ENCODE measurements at places on chromosomes 11 and 22.

DNA sequence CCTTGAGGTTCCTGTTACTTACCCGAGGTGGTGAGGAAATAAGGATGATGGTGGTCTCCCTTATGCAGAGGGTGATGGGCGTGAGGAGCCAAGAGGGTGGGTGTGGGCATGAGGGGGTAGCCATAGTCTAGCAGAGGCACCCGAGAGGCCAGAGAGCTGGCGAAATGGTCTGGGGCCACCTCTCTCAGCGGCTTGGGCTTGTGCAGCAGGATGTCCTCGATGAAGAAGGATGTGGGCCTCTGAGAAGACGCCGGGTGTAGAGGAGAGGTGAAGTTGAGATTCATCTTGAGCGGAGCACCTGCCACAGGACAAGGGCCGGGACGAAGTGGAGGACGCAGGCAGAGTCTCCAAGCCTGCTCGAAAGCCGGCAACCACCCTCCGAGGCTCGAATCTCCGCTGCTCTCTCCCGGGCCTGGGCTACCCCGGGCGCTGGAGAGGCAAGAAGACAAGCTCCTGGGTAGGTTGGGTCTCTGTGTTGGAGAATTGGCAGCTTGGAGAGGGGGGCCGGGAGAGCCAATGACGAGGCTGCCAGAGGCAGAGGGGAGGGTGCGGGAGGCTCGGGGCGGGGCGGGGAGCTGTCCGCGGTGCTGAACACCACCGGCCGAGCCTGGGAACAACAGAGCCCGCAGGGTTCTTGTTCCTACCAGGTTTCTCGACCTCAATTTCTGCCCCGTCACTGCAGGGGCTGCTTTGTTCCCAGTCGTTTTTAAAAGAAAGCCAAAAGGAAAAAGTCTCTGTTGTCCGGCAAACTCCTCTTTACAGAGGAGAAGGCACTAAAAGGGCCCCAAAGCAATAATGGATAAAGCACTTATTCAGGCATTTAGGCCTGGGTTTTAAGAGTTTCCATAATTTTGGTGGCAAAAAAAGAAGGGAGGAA is at the start of gene BSX:
Gene BSX, minus strand, starts transcription at position 447 of the 877 bp plus-strand sequence. Its CDS starts 163 bp downstream, at position 284.
- DNase-seq = no peak

- no peak for DNase-seq
Observed at GRCh38 chr11:56876621-56877275, 112.0 kb upstream of the OR5AK2 start.

DNA sequence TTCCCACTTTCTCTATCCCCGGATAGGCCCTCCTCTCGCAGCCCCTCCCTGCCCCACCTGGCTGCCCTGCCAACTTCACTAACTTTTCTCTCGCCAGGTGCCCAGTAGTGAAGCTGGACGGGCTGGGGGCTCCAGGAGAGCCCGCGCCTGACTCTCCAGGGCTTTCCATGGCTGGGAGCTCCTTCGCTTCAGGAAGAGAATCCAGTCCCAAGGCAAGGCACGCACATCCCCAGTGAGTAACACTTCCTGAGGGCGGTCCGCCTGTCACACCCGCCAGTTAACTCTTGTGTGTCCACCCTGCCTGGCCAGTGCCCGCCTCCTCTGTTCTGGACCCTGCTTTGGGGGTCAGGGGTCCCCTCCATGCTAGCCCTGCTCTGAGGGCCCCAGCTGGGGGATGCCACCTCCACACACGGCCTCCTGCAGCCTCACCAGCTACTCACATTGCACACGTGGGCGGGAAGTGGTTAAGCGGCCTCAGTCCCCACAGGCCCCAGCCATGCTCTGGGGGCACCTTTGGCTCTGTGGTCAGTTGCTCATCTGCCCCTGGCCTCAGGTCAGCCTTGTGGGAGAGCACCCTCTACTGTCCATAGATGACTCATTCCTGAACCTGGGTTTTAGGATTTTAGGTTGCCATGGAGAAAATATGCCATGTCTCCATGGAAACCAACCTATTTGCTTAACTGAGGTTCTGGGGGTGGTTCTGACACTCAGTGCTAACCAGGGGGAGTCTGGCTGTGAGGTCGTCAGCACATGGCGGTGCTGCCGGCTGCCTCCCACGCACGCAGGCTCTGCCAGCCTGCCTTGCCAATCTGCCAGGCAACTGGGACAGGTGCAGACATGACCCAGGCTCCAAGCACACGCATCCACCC is at the start of gene RIN1:
Gene RIN1, minus strand, starts transcription at position 201 of the 869 bp plus-strand sequence. Its CDS starts 32 bp downstream, at position 169.
- DNase-seq = peak; percentile 71

- DNase-seq = no peak
Observed at GRCh38 chr11:119223856-119224255, 17.7 kb downstream of the CBL start.

DNA sequence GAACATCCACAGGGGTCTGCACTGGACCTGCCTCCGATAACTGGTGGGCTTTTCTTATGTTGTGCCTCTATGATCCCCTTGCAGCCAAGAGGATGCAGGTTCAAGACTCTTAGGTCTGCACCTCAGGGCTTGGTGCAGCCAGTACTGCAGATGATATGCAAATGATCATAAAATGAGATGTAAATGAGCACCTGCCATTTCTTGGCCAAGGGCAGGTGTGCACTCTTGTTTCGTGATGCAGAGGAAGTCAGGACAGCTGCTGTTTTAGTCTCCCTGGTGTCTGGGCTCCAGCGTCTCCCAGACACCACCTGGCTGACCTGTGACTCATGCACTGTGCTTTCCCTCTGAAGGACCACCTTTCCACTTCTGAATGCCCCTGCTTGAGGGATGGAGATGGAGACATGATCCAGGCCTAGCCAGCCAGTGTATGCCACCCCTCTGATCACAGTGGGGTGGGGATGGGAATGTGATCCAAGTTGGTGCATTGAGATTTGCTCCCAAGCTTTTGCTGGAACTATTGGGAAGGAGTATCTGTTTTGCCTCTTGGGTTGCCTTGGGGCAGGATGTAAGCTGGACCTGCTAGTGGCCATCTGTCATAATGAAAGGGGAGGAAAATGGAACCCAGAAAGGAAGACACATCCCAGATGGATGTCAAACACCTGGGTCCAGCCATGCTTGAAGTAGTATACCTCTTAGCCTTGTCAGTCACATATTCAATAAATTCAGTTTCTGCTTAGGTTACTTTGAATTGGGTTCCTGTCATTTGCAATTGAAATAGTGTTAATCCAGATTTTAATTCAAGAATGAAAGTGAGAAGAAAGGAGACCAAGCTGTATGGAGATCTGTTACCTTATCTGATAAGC is 3.3 kb upstream of the KCNJ11 start:
- no peak for DNase-seq

DNA sequence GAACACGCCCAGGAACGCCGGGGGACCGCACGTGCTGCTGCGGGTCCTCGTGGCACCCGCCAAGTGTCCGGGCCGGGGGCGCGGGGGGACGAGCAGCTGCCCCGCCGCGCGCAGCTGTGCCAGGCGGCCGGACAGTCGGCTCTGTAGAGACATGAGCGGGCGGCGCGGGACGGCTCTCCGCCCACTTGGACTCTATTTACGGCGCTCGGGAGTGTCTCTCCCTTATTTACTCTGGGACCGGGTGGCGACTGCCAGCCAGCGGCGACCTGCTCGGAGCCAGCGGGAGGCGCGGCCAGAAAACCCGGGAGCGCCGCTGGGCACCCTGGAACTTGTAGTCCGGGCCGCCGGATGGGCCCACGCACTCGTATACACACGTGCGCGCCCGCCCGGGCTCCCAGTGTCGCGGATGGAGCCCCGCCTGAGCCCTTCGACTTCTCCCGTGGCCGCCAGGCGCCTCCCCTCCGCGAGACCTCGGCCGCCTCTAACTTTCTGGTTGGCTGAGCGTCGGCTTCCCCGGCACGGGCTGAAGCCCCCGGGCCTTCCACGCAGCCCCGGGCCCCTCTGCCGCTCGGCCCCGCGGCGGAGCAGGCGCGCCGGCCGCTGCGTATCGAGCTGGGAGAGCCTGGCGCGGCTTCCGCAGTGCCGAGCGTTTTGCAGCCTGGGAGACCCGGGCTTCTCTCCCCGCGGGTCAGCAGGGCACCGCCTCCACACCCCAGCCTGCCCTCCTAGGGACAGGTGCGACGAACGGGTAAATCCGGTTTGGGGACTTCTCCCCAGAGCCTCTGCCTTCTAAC is at the start of gene MACROD1:
Gene MACROD1, minus strand, starts transcription at position 272 of the 794 bp plus-strand sequence. Its CDS starts 119 bp downstream, at position 153.
- DNase-seq = no peak

DNA sequence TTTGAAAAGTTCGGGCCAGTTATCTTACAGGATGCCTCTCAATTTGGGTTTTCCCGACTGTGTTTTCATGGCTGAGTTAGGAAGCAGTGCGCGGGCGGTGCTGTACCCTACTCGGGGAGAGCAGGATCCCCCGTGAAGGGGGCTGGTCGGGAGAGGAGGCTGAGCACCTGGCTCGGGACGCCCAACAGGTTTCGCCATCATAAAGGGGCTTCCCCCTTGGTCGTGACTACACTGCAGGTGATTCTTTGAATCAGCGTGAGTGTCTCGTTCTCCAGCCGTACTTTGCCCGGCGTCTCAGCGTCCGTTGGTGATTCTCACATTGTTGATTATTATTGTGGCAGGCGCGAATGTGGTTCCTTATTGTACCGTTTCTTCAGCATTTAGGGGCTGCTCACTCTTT is 46.6 kb downstream of the ST14 start:
- no peak for DNase-seq

- DNase-seq = no peak
Observed at GRCh38 chr22:27045103-27045947, 387.9 kb downstream of the MIAT start.

DNA sequence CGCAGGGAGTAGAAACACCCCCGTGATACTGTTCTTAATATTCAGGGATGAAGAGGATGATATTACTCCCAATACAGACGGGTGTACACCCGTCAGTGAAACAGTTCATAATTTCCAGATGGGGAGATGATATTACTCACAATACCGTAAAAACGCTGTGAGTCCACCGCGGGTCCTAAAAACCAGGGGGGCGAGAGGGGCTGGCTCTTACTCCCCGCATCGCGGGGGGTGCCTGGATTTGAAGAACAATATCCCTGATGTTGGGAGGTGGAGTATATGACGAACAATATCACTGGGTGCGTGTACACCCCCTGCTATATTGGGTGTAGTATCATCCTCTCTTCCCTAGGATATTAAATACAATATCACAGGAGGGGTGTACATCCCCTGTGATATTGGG is 20.5 kb upstream of the APOL5 start:
- DNase-seq = no peak
